ENCODE measurements at places on chromosomes 1 and 21.

DNA sequence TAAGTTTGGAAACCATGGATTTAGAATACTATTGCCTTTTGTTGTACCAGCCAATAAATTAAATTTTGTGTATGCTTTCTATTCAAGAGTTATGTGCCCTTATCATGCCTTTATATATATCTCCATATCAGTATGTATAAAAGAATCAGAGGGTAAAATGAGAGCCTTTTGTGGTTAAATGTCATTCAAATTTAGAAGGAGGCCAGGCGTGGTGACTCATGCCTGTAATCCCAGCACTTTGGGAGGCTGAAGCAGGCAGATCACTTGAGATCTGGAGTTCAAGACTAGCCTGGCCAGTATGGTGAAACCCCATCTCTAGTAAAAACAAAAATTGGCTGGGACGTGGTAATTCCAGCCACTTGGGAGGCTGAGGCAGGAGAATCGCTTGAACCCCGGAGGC, 88.9 kb downstream of the XPR1 start:
- no peak for DNase-seq

GRCh38 chr1:9181176-9181906, 52.4 kb upstream of the GPR157 start:
- no peak for DNase-seq

DNA sequence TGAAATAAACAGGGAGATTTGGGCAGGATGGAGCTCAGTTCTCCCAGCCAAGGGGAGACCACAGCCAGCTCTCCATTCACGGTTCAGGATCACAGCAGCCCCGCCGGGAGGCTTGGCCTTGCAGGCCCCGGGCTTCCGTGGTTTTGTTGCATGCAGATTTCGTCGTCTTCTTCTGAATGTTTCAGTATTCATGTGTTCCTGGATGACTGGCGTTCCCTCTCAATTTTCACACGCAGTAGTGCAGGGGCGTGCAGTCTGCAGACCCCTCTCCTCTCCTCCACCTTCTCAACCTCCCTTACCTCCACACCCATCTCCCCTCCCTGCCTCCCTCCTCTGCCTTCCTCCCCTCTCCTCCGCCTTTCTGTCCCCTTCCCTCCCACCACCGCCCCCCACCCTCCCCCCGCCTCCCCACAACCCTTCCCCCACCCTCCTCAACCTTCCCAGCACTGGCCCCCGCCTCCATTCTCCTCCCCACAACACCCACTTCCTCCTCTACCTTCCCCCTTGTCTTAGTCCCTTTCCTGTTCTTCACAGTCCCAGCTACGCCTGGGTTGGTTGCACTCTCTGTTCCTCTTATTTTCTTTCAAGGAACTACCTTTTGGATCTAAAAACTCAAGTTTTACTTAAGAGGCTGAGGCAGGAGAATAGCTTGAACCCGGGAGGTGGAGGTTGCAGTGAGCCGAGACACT, 8.4 kb upstream of the SLC19A1 start:
- no peak for DNase-seq

DNA sequence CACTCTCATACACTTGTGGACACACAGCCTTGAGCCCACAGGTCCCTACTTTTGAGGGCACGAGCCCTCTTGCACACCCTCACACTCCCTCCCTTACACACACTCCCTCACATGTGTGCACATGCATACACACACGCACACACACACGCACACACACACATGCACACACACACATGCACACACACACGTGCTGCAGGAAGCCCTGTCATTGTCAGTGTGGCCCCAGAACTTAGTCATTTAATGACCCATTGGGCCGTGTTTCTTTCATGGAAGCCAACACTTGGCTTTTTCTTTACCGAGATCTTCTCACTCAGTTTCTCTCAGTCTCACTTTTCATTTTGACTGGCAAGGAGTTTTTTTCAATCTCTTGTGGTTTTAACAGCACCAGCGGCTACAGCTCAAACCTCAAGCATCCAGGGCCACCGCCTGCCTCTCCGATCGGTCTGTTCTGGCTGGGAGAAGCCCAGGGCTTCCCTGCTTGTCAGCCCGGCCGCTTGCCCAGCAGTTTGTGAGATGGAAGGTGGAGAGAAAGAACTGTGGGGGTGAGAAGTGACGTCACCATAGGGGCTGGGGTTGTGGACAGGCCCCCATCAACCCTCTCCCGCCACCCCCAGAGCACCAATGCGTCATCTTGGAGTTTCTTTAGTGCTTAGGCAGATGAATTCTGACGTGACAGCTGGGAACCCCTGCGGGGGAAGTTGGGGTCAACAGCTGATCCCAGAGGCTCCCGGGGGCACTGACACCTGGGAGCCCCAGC, 15.8 kb upstream of the TNFRSF8 start:
- no peak for DNase-seq

- DNase-seq = no peak
These were observed 962.2 kb downstream of the ADGRL2 start for GRCh38 chr1:82762829-82763532.

GRCh38 chr1:76186554-76187170, 112.1 kb downstream of the ST6GALNAC3 start:
- no peak for DNase-seq

GRCh38 chr1:42312576-42313212, 22.3 kb downstream of the FOXJ3 start:
- DNase-seq = no peak

- no peak for DNase-seq
These were observed 28.3 kb upstream of the ZNF326 start for GRCh38 chr1:89966656-89967055.

- no peak for DNase-seq
These were observed 39.3 kb upstream of the NTPCR start for GRCh38 chr1:232911027-232911599.

DNA sequence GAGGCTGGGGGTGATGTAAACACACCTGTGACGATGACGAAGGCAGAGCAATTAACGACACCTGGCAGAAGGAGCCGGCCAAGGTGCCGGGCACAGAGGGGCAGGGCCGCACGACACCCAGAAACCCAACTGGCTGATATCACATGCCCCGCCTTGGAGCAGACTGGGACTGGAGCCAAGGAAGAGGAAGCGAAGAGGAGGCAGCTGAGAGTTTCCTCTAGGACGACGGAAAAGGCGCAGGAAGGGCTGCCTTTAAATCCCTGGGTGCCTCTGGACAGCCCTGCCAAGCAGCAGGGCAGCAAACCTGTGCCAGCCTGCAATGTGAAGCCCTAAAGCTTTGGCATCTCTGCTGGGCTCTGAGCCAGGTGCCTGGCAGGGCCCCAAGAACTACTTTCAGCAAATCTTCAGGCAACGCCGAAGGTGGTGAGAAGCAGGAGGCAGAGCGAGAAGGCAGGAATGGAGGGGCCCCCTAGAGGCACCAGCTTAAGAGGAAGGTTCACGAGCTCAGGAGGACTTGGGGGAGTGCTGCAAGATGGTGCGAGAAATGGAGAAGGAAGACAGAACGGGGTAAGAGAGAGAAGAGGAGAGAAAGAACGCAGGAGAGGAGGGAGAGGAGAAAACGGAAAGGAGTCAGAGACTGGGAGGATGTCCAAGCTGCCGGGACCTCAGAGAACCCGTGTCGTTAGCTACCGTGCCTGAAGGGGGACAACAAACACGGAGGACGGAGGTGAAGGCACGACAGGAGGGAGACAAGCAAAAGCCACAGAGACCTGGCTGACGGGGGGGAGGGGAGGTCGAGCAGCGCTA, 25.3 kb upstream of the PEF1 start:
- peak; percentile 8 for DNase-seq

- no peak for DNase-seq
These were observed 18.8 kb downstream of the FAM76A start for GRCh38 chr1:27744556-27744955.

DNA sequence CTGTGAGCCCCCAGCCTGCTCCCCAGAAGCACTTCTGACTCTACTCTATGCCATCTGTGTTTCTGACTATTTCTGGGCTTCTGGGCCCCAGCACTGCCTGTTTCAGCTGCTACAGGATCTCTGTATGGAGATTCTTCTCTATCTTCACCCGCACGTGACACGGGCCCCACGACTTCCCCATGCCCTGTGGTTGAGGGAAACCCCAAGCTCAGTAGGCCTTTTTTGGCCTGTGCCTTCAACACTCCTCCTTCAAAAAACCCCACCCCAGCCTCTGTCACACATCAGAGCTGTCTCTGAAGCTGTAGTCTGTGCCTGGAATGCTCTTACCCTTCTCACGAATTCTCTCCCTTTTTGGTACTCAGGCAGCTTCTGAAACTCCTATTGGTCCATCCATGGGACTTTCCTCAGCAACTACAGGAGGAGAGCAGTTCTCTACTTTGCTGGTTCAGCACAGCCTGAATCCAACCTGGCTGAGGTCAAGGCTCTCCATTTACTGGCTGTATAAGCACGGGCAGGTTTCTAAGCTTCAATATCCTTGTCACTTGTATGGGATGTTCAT, 2.0 kb upstream of the NID1 start:
- DNase-seq = no peak

GRCh38 chr1:35860696-35861095, 22.3 kb upstream of the AGO1 start:
- no peak for DNase-seq

GRCh38 chr1:204714861-204715511, 29.4 kb upstream of the LRRN2 start:
- DNase-seq = no peak

DNA sequence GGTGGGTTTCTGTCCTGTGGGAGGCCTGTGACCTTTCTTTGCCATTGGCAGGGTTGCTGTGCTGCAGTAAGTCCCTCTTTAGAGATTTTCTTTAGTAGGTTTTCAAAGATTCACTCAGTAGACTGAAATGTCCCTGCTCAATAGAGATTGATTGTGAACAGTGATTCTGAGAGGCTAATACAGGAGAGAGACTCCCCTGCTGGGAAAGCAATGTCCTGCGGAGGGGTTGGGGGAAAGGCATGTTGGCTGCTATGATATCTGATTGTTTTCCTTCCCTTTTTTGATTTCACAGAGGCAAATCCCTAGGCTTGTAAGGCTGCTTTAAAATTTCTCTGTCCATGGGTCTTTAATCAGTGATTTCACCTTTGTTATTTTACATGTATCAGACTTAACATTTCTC, 589.9 kb downstream of the ADGRL2 start:
- DNase-seq = no peak

DNA sequence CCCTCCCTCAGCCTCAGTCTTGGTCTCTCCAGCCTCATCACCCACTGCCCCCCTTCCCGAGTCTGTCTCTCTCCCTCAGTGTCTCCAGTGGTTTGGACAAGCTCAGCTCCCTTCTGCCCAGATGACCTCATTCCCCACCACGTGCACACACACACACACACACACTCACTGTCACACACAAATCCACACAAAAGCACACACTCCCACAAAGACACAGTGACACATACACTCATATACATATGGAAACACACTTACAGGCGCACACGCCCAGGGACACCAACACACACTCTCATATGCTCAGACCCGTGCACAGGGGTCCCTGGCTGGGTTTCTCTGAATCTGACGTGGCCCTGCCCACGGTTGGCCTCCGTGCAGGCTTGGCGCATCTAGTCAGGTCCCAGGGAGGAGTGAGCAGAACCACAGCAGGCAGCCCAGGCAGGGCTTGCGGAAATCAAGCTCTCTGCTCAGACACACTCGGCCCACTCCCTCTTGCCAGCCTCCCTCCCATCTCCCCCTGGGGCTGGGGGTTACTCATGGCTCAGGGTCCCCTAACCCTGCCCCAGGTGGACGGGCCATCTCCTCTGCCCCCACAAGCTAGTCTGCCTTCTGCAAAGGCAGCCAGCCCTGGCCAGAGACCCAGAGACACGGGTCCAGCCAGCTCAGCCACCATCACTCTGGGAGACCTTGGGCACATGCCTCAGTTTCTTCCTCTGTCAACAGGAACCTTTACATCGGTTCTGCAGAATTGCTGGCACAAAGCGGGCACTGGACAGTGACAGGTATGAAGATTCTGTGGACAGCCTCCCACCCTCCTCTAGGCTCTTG, 38.5 kb upstream of the FAM131C start:
- no peak for DNase-seq

DNA sequence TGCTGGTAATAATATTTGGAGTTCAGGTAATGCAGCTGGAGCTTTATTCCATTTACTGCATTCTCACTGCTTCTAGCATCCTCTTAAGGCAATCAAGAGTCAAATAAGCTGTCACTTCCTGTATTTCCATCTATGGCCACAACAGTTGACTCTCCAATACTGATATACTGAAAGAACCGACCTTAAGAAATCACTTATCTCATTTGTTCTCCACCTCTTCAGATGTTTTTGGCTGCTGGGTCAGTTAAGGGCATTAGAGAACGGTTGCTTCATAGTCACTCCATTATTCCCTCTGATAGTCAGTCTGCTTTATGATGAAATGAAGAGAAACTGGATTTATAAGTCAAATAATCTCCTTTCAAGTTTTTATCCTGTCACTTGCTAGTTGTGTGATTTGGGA, 14.2 kb upstream of the RGS4 start:
- DNase-seq = no peak

- no peak for DNase-seq
These were observed 90.8 kb upstream of the TMPRSS2 start for GRCh38 chr21:41598561-41599431.

- peak; percentile 14 for DNase-seq
These were observed 240.1 kb downstream of the DISC1 start for GRCh38 chr1:231866392-231867331.

GRCh38 chr1:236161230-236161629, 18.9 kb downstream of the GPR137B start:
- DNase-seq = no peak

DNA sequence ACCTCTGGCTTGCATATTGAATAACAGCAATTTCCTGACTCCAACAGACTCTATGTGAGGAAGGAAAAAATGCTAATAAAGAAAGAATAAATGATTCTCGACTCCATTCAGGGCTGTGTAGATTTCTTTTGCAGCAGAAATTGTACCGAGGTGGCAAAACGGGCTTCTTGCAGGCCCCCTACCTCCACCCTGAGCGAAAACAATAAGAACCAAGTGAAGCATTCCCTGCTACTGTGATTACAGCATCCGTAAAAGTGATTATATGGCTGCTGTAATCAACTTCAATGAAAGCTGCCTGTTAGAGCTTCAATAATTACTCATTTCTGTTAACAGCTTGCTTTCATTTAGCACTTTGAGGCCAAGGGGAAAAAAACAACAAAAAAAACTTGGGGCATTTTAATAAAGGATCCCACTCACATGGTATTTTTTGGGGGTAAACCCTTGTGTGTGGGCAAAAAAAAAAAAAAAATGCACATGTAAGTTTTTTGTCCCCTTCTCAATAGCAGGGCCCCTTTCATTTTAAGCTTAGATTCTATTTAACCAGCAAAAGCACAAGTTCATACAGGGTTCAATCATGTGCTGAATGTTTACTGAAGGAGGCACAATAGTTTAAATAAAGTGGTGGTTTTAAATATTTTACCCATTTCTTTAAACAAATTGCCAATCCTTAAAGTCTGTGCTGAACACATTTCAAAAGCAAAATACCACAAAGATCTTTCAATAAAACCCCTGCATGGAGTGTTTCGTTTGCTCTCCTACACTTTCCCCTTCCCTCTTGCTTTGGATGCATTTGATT, 271.6 kb downstream of the LMO4 start:
- no peak for DNase-seq

- DNase-seq = no peak
These were observed 621.0 kb downstream of the ADGRL2 start for GRCh38 chr1:82421782-82422181.

- DNase-seq = no peak
These were observed 3.5 kb downstream of the IGSF9 start for GRCh38 chr1:159941591-159942560.

Measured in activated CD8-positive, alpha-beta memory T cell treated with anti-CD3 and anti-CD28 coated beads for 1 hour (primary cell).